Activated T-helper 1 cell treated with Interleukin-2 at 50 U/mL for 16 hours (primary cell): ENCODE measurements at places on chromosomes 6 and 20.
A peak's percentile ranks its signal among the peaks of the same experiment; 100 is the strongest.

DNA sequence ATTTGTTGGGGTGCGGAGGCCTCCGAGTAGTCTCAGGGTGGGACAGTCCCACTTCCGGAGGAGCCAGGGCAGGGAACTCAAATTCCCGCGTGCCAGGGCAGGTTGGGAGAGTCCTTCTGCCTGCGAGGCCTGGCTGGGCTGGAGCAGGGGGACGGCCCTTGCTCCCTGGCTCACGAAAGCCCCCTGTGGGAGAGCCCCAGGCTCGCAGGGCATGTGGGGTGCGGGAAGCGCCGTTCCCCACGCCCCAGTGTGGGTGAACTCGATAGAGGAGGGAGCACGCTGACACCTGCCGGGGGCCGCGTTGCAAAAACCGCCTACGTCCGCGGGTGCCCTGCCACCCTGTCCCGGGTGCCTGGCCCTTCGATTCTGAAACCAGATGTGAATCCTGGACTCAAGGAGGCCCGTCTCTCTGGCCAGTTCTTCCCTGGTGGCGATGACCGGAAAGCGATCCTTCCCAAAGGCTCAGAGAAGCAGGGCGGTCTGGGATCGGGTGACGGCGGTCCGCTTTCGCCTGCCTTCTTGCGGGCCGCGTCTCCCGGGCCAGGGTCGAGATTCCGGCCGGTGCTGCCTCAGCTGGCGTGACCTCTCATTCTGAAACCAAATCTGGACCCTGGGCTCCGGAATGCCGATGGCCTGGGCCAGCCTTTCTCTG lies 1846.5 kb upstream of the DEFB115 start:
- no peak for DNase-seq

- DNase-seq = no peak
Measured at GRCh38 chr6:151018046-151018445, 152.5 kb downstream of the MTHFD1L start.

DNA sequence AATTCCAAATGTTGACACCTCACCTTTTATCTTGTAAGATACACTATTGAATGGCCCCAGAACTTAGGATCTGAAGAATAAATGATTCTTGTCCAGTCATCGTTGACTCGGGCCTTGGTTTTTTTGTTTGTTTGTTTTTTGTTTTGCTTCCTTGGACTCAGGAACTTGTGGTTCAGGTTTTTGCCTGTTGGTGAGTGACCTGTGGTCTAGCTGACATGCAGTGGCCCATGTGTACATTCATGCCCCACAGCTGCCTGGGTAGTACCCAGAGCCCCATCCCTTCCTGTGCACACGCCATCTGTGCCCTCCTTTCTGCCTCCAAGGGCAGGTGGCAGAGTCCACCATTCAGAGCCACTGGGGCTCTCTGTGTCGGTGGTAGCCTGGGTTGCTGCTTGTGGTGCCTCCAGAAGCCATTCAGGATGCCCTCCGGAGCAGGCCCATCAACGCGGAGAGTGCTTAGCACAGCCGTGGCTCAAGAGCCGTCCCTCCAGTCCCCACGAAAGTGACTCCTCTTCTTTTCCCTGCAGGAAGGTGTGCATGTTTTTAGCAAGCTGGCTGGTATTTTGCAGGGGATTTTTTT lies 85.9 kb downstream of the SYNJ2 start:
- no peak for DNase-seq

GRCh38 chr6:156282087-156282486 lies 495.1 kb upstream of the ARID1B start:
- no peak for DNase-seq

GRCh38 chr6:5729813-5730517 lies 276.8 kb downstream of the NRN1 start:
- DNase-seq = no peak

GRCh38 chr20:38343311-38344106 lies 2.8 kb upstream of the LBP start:
- DNase-seq = no peak

- DNase-seq = no peak
Measured at GRCh38 chr6:319177-320131, 27.2 kb downstream of the DUSP22 start.

- no peak for DNase-seq
Measured at GRCh38 chr6:71114544-71114943, 157.7 kb upstream of the B3GAT2 start.

- no peak for DNase-seq
Measured at GRCh38 chr6:163860287-163861081, 446.0 kb downstream of the QKI start.

- no peak for DNase-seq
Measured at GRCh38 chr6:15712797-15713196, 50.0 kb upstream of the DTNBP1 start.

DNA sequence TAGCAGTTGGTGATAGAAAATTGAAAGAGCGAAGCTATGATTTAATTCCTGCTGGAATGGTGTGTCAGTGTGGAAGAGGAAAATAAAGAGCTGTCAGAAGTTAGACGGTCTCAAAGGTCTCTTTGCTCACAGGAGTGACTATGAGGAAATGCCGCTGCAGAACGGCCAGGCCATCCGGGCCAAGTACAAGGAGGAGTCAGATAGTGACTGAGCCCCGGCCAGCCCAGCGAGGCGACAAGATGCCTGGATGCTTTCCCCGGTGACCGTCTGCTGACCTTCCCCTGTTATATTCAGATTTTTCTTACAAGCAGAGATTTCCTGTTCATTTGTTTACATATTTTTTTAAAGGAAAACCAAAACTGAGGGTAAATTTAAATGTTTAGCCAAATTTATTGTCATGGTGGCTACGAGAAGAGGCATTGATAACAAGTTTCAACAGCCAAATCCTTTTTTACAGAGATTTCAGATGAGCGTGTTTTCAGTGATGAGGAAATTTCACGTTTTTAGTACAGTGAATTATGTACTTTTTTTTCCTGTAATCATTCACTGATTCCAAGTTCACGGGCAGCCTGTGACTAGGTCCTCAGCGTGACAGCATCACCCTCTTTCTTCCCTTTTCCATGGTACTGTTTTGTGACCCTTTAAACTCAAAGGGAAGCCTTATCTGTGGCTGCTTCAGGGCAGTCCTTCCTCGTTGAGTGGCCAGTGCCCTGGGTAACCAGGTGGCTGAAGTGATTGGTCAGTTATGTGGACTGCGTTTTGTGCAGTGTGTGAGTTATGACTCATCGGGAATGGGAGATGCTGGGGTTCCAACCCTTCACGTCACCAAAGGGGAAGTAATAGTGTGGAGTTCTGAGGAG lies 12.6 kb downstream of the DYNLT1 start:
- DNase-seq = no peak

DNA sequence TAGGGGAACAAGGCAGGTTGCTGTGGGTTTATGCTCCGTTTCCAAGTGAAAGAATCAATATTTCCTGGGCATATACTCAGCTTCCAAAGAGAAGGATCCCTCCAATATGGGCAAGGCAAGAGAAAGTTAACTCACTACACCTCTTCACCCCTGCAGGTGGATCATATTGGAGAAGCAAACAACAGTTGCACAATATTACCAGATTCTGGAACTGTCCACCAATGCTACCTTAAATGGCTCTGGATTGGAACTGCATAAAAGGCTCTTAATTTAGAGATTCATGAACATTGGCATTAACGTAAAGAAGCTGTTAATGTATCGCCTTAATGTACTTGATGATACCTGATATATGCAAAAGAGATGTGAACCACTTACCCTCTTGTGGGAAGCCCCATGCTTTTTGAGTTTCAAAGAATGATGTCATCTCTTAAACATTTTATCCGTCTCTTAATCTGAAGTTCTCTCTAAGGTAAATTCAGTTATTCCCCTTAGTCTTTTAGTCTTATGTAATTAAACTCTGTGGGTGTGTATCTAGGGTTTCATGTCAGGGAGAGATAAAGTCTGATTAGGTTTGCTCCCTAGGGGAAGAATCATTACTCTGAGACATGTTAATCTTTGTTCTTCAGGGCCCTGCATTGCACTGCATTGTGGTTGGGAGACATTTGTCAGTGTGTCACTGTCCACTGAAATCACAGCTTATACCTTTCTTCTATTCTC lies 99.5 kb downstream of the PHACTR1 start:
- DNase-seq = no peak

GRCh38 chr6:293193-294174 lies 1.2 kb downstream of the DUSP22 start:
- DNase-seq = no peak

GRCh38 chr6:170362121-170362520 lies 55.6 kb downstream of the FAM120B start:
- no peak for DNase-seq

GRCh38 chr6:29834564-29835436 lies 7.2 kb downstream of the HLA-G start:
- peak; percentile 39 for DNase-seq

DNA sequence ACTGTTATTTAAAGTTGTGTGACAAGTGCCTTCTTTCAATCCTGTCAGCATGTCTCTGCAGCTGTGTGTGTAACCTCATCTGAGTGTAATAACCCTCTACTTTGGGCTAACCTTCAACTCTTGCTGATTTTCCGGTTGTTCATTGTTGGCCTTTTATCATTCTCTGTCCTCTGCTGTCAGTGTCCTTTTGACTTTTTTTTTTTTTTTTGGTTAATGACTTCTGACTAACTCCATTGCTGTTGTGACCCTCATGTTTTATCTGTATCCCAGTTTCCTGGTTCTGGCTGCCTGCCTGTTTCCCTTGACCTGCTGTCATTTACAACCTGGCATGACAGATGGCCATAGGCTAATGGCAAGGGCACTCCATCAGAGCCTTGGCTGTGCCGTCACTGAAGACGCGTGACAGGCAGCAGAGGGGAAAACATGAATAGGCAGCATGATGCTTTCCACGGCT lies 145.7 kb upstream of the MAN1A1 start:
- DNase-seq = no peak

DNA sequence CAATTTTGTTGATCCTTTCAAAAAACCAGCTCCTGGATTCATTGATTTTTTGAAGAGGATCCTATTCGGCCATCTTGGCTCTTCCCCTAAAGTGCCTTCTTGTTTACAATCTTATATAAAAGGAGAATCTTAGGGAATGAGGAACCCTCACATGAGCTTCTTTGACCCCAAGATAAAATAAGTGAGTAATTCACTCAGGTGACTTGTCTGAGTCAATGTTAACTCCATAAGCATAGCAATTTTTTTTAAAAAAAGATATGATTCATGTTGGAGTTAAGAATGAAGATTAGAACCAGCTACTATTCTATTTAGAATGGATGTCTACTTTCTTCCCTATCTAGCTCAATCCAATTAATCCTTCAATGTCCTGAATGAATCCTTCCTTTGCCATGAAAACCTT lies 21.0 kb downstream of the WASF1 start:
- no peak for DNase-seq

- DNase-seq = no peak
Measured at GRCh38 chr6:159902620-159903019, 11.8 kb downstream of the MAS1 start.

- DNase-seq = no peak
Measured at GRCh38 chr6:36445621-36446020, 2.8 kb downstream of the KCTD20 start.

GRCh38 chr6:36559011-36559793 lies 11.9 kb upstream of the STK38 start:
- no peak for DNase-seq

GRCh38 chr6:75203721-75204120 lies 2.1 kb downstream of the COL12A1 start:
- DNase-seq = no peak
